ENCODE measurements at places on chromosomes 6 and 20. TPM values are rescaled to one million over a fixed set of nuclear protein-coding genes. Genes with fewer than 3 reads are reported as not detected.

DNA sequence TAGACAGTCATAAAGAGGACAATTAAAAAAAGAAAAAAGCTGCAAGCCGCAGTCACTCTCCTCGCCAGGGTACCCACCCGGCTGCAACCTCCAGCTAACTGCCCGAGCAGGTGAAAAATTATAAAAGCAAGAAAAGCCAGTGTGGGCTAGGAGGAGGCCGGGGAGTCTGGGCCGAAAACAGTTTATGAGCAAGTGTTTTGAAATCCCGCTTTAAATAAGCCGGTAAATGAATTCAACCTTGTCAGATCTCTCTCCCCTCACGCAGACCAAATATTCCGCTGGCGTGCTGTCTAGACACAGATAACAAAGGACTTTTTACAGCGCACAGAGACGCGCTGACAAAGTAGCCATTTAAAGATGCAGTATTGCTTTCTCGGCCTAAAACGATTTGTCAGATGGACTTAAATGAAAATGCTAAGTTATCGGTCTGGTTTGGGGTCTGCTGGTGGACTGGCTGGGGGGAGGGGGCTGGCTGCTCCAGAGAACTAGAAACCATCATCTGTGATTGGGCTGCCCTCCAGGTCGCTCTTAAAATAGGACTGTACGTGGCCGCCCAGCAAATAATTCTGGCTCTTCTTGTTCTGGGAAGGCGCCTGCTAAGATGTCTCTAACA is 24.6 kb downstream of the PMEPA1 start:
- DNase-seq, result no peak

- DNase-seq, result no peak
Measured at GRCh38 chr20:15081261-15081660, 743.8 kb upstream of the FLRT3 start.

- DNase-seq, result peak; percentile 79
Measured at GRCh38 chr6:162999575-163000285, 272.0 kb downstream of the PACRG start.

GRCh38 chr6:52595796-52596130 is 18.9 kb upstream of the TRAM2 start:
- peak; percentile 61 for DNase-seq

GRCh38 chr20:15654208-15654649 is 919.0 kb downstream of the KIF16B start:
- DNase-seq, result peak; percentile 51

DNA sequence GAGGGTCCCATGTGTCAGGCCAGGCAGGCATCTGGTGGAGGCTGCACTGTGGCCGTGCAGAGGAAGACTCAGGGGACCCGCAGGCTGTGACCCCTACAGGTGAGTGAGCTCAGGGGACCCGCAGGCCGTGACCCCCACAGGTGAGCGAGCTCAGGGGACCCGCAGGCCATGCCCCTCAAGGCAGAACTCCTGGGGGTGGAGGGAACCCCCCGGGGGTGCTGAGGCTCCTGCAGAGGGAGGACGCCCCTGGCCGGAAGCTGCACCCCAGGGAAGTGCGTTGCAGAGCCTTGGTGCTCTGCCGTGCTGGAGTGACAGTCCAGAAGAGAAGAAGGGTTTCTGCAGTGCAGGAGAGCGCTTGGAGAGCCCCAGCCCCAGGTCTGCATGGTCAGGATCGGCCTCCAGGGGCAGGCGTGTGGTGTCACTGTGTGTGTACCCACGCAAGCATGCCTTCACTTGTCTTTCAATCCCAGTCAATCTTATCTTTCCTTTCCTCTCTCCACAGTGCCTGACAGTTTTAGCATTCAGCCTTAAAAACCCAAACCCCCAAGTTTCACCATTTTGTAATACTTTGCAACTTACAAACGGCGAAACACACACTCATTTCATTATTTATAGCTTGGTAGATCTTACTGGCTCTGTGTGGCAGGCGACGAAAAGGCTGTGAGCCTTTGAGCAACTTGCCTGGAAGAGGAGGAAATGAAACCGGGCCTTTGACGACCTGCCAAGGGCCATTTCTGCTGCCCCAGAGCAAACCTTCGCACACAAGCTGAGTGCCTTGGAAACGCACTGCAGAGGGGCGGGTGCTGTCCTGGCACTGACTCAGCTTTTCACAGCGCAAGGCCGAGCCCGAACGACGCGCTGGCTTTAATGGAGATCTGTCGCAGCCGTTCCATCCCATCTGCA is 101.4 kb upstream of the AGPAT4 start:
- DNase-seq, result no peak

- peak; percentile 97 for DNase-seq
Measured at GRCh38 chr6:116279232-116280160, at the start of gene TSPYL1. TSS of gene TSPYL1 (minus strand) at chr6:116279930. CDS start at chr6:116279830, 100 bp downstream.

- DNase-seq, result peak; percentile 58
Measured at GRCh38 chr6:33620158-33620855, 815 bp upstream of the ITPR3 start.

- no peak for DNase-seq
Measured at GRCh38 chr20:48039514-48039913, 254.2 kb upstream of the SULF2 start.

SGK2 gene
- not detected for total RNA-seq

MARCKS gene
- 98.7 TPM for total RNA-seq

TCF21 gene
- not detected for total RNA-seq

FAM162B gene
- total RNA-seq, result not detected

TRIM15 gene
- not detected for total RNA-seq

FAM217A gene
- not detected for total RNA-seq

SLC22A23 gene
- 1.6 TPM for total RNA-seq

SEMG1 gene
- total RNA-seq, result not detected

VWA7 gene
- total RNA-seq, result not detected

PTK6 gene
- 0.45 TPM for total RNA-seq

FUT9 gene
- total RNA-seq, result not detected

GNAS-AS1 gene
- total RNA-seq, result not detected

PROKR2 gene
- not detected for total RNA-seq

SLC32A1 gene
- total RNA-seq, result not detected

NTSR1 gene
- total RNA-seq, result 0.98 TPM

OPN5 gene
- not detected for total RNA-seq

OLIG3 gene
- total RNA-seq, result not detected

WFDC9 gene
- not detected for total RNA-seq
